T-helper 2 cell (primary cell): ENCODE measurements at places on chromosomes 2 and 18.

DNA sequence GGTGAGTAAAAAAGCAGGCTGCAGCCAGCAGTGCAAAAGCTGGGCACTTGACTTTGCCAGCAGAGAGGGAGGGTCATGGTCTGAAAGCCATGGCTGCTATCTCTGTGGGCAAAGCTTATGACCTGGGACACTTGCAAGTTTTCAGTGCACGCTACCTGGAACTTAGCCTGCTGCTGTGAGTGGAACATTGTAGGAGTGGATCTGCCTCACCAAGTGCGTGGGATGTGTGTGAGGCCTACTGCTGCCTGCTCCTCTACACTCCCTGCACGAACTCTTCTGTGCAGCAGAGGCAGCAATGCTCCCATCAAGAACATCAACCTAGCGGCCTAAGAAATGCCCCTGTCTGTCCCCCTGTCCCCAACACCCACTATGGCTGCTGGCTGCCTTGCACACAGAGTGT, 344.1 kb upstream of the REG3G start:
- no peak for DNase-seq

DNA sequence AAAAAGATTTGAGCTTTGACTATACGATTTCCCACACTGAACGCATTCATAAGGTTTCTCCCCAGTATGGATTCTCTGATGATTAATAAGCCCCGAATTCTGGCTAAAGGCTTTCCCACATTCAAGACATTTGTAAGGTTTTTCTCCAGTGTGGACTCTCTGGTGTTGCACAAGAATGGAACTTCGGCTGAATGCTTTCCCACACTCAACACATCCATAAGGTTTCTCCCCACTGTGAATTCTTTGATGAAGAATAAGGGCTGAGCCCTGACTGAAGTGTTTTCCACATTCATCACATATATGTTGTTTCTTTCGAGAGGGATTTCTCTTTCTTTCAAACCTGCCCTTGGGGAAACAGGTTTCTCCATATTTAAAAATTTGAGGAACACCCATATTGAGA, 6.9 kb downstream of the ZNF24 start:
- DNase-seq: no peak

GRCh38 chr2:56113382-56113975, 70.3 kb upstream of the CCDC85A start:
- DNase-seq: no peak

GRCh38 chr2:151614606-151615306, 119.5 kb downstream of the NEB start:
- no peak for DNase-seq

- no peak for DNase-seq
These were observed 26.6 kb downstream of the ASB18 start for GRCh38 chr2:236237468-236238190.

GRCh38 chr2:163347982-163348856, 387.6 kb downstream of the FIGN start:
- DNase-seq: no peak

GRCh38 chr2:173513107-173513727, 158.5 kb downstream of the CDCA7 start:
- DNase-seq: no peak
